GM19239 (cell line): ENCODE measurements at places on chromosomes 7 and 10.

DNA sequence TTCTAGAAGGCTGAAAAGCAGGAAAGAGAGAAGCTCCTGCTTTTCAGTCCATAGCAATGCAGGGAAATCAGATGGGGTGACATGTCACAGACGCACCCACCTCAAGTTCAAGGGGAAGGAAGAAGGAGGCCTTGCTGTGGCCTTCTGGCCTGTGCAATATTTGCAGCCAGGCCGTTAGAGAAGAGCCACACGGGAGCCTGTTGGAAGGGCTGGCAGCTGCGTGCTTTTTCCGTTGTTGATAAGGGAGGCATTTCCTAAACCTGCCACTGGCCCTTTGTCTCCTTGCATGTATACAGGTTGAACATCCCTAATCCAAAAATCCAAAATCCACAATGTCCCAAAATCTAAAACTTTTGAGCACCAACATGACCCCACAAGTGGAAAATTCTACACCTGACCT lies 492.5 kb upstream of the ZMIZ1 start:
- DNase-seq, result no peak

- no peak for DNase-seq
Measured at GRCh38 chr10:71078454-71079145, 133.8 kb upstream of the UNC5B start.

DNA sequence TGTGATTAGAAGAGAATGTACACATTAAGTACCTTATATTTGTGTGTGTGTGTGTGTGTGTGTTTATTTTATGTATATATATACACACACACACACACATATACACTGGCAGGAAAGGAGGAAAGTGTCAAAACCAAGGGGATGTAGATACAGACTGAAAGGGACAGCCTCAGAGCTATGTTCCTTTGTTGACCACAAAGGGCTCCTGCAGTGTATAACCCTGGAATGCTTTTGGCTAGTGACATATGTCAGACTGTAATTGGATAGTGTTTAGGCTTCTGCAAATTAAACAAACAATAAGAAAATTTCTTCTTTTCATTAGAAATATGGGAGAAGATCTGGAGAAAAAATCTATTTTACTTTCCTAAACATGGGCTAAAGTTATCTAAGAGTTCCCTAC lies 15.9 kb downstream of the GBF1 start:
- no peak for DNase-seq

- no peak for DNase-seq
Measured at GRCh38 chr7:148515237-148515636, 75.3 kb upstream of the C7orf33 start.

DNA sequence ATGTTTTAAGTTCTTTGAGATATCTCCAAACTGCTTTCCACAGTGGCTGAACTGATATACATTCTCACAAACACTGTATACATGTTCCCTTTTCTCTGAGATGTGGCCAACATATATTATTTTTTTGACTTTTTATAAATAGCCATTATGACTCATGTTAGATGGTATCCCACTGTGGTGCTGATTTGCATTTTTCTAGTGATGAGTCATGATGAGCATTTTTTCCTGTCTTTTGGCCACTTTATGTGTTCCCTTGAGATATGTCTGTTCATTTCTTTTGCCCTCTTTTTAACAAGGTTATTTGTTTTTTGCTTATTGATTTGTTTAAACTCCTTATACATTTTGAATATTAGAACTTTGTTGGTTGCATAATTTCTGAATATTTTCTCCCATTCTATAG lies 1055.1 kb downstream of the NXPH1 start:
- DNase-seq, result no peak

GRCh38 chr10:43304687-43305333 lies 37.9 kb upstream of the RASGEF1A start:
- no peak for DNase-seq

DNA sequence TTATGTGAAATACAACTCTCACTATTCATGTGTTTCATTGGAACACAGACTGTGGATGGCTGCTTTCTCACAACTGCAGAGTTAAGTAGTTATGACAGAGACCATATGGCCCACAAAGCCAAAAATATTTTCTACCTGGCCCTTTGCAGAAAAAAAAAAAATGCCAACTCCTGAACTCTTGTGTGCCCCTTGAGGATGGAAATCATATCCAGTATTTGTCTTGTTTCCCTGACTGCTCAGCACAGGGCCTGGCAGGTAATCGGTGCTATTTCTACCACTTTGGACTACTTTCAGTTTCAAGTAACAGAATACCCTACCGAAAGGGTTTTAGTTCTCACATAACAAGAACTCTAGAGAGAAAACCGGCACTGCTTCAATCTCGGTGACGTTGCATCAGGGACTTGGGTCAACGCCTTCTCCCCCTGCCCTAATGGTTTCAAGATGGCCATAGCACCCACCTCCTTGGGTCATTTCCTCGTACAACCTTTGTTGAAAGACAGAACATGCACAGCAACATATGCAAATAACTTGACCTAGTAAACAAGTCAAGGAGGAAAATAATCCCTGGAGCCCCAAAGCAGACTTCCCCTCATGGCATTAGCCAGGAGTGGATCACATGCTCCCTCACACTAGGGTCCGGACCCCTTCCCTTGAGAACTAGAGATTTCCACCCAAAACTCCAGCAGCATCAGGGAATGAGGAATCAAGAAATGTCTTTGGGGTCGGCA lies 11.8 kb upstream of the GPNMB start:
- DNase-seq, result peak; percentile 36

GRCh38 chr7:135716677-135717238 lies 11.2 kb downstream of the SLC13A4 start:
- no peak for DNase-seq

DNA sequence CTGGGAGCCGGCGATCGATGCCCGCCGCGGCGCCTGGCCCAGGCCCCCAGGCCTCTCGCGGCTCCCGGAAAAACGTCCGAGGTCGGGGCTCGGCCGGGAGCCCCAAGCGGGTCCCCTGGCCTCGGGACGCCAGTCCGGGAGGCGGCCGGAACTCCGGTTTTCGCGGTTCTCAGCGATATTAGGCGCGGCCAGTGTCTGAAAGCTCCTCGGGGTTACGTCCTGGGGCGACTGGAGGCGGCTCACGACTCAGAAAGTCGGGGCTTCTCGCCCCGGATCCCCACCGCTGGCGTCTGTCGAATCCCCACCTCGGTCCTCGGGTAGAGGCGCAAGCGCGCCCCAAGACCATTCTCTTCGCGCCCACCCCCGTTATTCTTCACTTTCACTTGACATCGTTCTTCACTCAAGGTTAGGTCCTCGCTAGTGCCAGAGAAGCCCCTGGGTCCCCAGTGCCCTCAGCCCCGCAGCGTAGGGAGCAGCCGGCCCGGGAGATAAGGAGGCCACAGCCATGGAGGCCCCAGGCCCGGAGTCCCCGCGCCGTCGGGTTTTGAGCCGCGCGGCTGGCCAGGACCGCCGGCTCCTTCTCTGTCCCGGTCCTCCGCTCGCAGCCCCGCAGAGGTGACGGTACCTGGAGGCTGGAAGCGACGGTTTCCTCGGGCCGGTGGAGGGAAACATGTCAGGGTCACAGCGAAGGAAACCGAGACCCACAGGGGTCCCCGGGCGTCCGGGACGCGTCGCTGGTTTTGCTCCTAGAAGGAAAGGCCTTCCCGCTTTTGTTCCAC lies 35.2 kb upstream of the EBLN1 start:
- no peak for DNase-seq

DNA sequence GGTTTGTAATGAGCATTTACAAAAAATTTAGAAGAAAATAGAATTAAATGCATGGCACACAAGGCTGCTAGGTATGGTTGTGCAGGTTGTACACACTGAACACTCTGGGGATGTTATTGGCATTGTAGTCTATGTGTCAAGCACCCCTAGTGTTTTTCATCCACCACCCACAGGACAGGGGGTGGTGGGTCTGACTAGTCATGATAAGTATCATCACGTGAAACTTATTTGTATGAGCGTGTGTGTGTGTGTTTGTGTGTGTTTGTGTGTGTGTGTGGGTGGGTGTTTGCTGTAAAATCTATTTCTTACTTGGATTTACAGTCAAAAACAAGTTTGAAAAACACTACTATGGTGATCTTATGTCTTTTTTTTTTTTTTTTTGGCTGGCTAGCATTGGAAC lies 66.5 kb downstream of the MAP3K8 start:
- no peak for DNase-seq

GRCh38 chr10:43293677-43294057 lies 26.8 kb upstream of the RASGEF1A start:
- no peak for DNase-seq

GRCh38 chr7:138662076-138662990 lies 38.8 kb downstream of the SVOPL start:
- DNase-seq, result no peak

DNA sequence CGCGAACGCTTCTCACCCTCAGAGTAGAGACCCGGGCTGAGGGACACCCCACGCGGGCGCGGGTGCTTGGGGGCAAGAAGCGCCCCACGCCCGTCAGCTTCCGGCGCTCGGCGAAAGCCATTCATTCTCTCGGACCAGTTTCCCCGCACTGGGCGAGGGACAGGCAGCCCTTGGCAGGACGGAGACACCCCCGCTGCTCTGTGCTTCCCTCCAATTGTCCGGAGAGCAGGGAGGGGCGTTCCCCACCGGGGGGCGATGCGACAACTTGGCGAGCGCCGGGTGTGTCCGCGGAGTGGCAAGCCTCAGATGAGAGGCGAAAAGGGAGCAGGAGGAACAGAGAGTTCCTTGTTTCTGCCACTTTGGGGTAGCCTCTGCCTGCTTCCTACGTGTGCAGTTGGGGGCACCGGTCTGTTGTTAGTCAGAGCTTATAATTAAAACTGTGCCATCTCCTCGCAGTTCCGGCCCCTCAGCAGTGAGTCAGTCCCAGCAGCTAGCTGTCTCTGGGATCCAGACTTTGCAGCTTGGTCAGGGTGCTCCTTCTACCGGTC lies 1.7 kb downstream of the GPR158 start:
- no peak for DNase-seq
